ENCODE measurements at places on chromosomes 2 and 18.

DNA sequence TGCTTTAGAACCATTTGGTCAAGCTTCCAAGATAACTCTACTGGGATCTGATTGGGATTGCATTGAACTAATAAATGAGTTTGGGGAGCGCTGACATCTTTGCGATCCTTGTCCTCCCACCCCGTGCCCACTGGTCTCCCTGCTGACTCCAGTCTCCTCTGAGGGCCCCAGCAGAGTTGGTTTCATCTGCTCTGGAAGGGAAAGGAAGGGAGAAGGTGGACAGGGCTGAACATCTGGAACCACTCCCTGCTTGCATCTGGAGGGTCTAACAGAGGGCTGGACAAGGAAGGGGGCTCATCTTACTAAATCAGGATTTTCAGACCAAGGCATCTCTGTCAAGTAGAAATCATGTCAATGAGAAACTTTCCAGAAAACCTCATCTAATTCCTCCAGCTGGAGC lies 12.8 kb downstream of the GBX2 start:
- no peak for DNase-seq

DNA sequence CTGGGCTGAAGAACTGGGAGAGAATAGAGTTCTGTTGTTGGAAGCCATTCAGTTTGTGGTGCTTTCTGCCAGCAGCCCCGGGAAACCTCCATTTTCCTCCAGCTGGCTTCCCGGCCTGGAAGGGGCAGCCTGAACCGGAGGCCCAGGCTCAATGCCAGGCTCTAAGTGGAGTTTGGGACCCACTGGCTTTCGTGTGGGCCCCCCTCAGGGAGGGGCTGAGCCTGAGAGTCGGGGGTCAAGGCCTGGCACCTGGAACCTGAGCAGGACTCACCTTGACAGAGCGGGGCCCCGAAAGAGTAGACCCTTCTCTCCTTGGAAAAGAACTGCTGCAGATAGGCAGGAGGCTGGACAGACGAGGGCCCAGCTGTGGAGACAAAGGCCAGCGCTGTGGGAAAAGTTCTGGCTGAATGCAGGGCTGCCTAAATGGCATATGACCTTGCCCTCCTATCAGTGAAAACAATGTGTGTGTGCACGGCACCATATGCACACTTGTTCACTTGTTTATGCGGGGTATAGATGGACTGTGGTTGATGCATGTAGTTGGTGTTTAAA lies 34.8 kb upstream of the ASB18 start:
- no peak for DNase-seq

- no peak for DNase-seq
Observed at GRCh38 chr2:213991453-213992108, 419.3 kb upstream of the VWC2L start.

- no peak for DNase-seq
Observed at GRCh38 chr18:29003194-29003593, 826.3 kb upstream of the CDH2 start.

DNA sequence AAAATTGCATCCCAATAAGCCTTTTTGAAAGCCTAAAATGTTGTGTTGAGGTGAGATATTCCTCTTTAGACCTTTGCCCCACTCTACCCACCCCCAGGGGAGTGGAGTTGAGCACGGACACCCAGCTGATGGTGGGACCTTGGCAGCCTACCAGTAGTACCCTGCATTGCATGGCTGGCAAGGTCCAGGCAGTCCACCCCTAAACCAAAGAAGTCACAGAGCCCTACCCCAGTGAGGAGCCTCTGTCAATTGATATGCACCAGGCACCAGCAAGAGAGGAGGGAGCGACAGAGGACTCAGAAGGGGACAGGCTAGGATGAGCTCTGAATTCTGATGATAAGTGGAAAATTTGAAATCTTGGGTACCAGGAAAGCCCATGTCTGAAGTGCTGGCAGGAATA lies 38.6 kb downstream of the MARCO start:
- DNase-seq: no peak

- no peak for DNase-seq
Observed at GRCh38 chr18:2912357-2913299, 65.8 kb downstream of the EMILIN2 start.

DNA sequence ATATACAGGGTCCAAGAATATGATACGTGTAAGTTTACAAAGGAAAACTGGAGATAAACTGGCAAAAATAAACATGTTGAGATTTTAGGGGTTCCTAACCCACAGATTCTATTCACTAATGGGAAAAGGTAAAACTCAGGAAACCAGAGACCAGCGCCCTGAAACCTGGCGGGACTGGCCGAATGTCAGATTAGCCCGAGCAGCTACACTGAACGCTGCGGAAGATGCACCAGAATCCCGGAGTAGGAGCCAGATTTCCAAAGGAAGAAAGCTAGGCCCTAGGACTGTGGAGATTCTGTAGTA lies 679 bp upstream of the WDR75 start:
- DNase-seq: no peak

- peak; percentile 70 for DNase-seq
Observed at GRCh38 chr2:236177604-236177966, 9.4 kb upstream of the GBX2 start.

DNA sequence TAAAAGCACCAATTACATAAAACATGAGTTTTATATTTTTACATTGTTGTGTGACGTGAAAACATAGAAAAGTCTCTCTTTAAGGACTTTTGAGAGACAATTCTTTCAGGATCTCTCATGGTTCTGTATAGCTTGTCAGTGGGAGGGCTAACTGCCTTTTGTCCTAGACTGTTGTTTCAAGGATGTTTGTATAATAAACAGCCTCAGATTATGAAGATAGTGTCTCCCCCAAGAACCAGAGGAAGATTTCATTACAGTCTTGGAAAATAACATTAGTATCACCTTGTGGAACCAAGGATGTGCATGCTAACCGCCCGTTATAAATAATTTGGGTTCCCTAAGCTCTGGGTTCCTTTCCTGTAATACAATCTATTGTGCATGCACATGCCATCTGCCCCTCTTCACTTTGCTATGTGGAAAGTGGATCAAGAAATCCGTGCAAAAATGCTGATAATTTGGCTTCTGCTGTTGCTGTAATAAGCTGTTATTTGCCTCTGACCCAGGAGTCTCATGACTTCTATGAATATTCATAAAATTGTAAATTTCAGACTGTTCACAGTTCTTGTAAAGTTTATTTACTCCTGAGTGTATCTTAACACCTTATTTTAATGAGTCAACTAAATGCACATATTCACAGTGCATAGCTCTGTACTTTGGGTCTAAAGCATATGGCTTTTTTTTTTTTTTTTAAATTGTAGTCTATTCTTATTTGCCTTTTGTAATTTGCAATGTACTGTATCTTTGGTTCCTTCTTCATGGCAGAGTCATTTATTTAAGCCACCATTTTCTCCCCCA lies 265.5 kb downstream of the PTH2R start:
- DNase-seq: no peak

DNA sequence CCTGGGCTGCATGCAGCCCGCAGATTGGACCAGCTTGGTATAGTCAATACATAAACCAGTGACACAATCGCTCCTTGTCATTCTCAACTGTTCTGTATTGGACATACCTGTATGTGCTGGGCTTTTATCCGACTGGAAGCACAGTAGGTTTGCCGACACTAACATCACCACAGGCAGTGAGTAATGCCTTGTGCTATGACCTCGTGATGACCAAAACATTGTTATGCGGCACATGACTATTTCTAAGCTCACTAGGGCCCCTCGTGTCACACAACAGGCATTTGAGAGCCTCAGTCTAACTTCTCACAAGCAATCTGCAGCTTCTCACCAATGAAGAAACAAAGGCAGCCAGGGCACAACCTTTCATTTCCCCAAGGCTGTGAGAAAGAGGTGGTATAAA lies 320.8 kb downstream of the AFF3 start:
- no peak for DNase-seq

DNA sequence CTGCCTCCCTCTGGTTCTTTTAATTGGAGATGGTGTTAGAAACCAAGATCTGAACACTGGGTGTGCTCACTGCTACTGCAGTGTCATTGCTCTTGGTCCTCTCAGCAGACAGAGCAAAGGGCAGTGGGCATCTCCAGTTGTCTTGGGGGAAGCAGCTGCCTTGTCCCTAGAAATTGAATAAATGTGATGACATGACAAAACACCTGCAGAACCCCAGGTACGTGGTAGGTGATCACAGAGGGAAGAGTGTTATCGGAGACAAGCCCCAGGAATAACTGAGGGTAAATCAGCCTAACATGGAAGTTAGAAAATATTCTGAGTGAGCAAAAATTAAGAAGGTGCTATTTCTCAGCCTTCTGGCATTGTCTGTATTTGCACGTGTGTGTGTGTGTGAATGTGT lies 311.9 kb upstream of the HDAC4 start:
- no peak for DNase-seq

DNA sequence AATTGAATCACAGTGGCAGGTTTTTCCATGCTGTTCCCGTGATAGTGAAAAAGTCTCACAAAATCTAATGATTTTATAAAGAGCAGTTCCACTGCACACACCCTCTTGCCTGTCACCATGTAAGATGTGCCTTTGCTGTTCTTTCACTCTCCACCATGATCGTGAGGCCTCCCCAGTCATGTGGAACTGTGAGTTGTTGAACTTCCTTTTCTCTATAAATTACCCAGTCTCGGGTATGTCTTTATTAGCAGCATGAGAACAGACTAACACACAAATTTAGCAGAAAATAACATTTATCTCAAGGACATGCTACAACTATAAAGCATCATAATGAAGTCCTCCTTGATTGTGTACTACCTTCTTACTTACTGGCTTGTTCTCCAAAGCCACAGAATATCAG lies 1526.0 kb downstream of the LRP1B start:
- DNase-seq: no peak

DNA sequence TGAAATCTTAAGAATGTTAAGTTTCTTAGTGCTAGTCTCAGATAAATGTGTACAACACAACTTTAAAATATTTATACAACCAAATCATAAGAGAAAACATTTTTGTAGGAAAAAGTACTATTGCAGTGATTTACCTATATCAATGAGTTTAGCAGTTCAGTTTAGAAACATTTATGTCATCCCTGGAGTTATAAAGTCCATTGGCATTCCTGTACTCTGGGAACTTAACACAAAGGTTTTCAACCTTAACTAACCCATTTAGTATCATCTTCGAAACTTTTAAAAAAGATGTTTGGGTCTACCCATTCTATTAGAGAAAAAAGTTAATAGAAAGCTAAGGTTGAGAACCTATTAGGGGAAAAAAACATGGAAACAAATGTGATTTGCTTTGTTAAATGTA lies 10.9 kb downstream of the AFTPH start:
- DNase-seq: no peak

DNA sequence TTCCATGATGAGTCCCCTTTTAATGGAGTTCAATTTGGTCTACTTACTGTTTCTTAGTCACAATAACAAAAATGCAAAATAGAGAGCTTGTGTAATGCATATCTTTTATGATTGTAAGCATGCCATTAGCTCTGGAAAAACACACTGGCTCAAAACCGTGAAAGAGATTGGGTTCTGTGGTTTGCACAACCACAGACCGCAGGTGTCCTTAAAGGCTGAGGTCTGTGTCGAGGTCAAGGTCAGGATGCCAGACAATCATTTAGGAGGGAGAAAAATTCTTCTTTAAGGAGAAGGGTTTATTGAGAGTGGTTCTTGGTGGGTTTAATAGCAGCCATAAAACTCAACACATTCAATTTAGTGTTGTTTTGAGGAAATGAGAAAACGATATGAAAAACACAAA lies 487.2 kb downstream of the GALR1 start:
- DNase-seq: no peak

GRCh38 chr2:1230155-1230893 lies 182.9 kb upstream of the TPO start:
- DNase-seq: no peak

- peak; percentile 15 for DNase-seq
Observed at GRCh38 chr2:70367722-70368323, 66.0 kb upstream of the FAM136A start.

DNA sequence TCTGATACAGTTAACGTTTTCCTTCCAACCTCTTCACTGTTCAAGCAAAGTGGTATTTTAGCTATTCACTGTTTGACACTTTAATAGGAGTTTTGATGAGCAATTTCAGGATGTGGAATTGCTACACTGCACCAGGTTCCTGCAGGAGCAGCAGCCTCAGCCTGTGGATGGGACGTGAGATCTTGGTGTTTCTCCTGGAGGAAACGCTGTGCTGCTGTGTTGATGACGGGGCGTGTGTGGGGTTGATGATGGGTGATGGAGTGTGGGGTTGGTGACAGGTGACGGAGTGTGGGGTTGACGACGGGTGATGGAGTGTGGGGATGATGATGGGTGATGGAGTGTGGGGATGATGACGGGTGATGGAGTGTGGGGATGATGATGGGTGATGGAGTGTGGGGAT lies 98.9 kb downstream of the RTP5 start:
- no peak for DNase-seq

GRCh38 chr2:183998797-183999190 lies 599.5 kb upstream of the ZNF804A start:
- no peak for DNase-seq

GRCh38 chr2:134675314-134675713 lies 43.5 kb downstream of the TMEM163 start:
- DNase-seq: no peak

DNA sequence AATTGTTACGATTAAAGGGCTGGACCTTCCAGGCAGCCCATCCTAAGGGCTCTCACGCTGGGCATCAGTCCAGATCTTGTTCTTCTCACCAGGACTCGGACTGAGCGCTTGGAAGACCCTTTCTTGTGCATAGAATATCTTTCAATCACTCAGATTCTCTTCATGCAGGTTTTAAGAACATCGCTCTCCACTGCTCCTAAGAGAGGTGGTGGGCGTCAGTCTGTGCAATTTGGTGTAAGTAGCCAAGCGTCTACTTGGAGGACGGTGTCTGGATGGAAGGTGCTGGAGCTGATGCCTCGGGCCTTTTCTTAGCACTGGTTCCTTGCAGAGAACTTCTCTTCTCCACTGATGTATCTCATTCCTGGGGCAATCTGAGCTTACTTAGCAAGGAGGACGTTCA lies 68.7 kb downstream of the ASB1 start:
- DNase-seq: no peak

DNA sequence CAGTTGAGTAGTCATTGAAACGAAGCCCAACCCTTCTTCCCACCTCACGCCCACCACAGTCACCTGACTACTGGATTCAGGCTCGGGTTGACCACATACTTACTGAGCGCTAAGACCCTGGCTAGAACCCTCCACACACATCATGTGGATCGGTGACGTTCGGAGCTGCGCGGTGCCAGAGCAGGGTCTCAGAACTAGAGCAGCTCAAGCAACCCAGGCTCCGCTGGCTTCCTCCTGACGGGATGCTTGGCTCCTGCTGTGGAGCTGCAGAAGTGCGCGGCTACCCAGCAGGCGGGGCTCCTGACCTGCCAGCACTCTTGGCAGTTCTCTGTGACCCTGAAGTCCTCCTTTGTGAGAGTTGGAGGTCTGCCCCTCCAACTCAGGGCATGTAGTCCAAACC lies 90.6 kb upstream of the MBOAT2 start:
- DNase-seq: no peak

GRCh38 chr2:6755456-6755855 lies 110.3 kb downstream of the CMPK2 start:
- no peak for DNase-seq
